ENCODE measurements at places on chromosomes 1 and 21.

DNA sequence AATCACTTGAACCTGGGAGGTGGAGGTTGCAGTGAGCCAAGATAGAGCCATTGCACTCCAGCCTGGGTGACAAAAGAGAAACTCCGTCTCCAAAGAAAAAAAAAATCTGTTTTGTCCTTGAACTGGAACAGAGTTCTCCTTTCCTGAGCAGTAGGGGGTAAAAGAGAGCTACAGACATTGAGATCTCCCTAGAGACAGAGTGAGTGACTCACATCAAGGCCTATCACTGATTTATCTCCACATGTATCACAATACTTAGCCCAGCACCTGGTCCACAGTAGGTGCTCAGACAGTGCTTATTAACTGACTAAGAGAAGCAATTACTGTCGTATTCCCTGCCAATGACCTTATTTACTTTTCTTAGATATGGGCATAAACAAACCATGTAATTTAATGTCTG is 354.1 kb upstream of the C1orf87 start:
- DNase-seq = no peak

- DNase-seq = no peak
Observed at GRCh38 chr1:177334903-177335302, 164.1 kb downstream of the BRINP2 start.

DNA sequence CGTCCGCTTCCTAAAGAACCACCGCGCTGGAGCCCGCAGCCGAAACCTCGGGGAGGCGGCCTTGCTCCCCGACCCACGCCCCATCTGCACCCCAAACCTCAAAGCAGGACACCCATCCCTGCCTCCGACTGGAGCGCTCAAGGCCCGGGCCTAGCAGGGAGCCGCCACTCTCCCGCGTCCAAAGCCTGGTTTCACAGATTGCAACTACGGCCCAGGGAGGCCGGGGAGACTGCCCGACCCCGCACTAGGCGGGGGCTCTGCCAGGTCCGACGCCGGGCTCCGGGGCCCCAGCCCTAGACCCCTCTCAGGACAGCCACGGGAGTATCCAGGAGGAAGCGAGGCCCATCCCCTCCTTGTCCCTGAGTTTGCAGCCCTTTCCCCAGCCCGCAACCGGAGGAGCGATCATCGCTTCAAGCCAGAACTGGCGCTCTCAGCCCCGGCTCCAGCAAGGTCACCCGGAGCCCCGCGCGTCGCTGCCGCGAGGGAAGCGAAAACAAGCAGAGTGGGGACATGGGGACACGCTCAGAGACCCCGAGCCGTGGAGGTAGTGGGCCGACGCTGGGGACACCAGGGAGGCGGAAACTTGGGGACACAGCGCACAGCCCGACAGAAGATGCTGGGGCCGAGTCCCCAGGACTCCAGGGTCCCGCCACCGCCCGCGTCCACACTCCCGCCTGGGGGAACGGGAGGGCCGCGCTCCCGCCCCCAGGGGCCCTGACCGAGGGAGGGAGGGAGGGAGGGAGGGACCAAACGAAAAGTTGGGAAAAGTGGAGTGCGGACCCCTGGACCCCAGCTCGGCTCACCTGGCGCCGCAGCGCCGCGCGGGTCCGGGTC is 433 bp downstream of the TMEM200B start:
- no peak for DNase-seq

- peak; percentile 66 for DNase-seq
Observed at GRCh38 chr1:243642936-243643335, 207.1 kb downstream of the AKT3 start.

DNA sequence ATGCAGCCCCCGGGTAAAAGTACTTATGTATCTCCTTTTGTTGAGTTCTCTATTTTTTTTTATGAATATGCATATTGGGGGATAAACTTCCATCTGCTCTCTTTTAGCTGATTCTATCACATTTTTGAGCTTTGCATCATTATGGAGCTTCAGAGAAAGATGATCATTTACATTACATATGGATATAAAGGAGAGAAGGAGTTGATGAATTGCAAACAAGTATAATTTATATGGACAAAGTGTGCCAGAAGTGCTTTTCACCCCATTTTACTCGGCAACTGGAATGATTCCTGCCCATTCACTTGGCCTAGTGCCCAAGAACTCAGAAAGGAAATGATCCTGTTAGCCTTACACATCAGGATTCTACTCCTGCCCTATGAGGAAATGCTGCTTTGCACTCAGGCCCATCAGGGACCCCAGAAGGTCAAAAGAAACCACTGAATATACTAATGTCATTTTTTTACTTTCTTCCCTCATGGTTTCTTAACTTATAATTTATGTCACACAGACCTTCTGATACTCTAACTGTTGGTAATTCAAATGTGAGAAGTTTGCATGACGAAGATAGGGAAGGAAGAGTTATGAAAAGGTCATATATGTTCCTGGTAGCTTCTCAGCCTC is 65.6 kb downstream of the SAMSN1 start:
- peak; percentile 54 for DNase-seq

GRCh38 chr1:67988066-67988465 is 62.4 kb downstream of the DIRAS3 start:
- DNase-seq = no peak

DNA sequence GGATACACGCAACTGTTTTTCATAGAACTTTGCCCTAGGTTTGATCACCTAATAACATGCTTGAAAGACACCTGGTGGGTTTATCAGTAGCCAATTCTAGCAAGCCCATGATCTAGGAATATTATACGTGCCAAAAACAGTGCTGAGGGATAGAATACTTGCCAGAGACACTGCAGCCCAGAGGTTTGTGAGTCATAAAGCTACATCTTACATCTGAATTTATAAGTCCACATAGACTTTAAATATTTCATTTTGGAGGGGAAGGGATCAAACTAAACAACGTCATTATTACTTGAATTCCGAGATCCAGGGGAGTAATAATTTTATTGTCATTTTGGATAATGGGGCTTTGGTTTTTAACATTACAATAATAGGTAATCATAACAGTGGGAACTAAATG is 31.7 kb downstream of the RGL1 start:
- DNase-seq = no peak

- peak; percentile 67 for DNase-seq
Observed at GRCh38 chr1:159924025-159924790, 1.1 kb downstream of the TAGLN2 start.

DNA sequence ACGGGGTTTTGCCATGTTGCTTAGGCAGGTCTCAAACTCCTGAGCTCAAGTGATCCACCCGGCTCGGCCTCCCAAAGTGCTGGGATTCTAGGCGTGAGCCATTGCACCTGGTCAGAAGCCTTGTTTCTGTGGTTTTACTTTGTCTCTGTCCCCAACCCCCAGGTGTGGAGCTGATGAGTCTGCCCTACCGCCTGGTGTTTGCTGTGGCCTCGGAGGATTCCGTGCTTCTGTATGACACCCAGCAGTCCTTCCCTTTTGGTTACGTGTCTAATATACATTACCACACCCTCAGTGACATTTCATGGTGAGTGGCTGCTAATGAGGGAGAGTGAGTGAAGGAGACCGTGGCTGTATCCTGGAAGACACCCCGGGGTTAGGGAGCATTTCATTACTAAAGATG is 26.1 kb downstream of the CHAF1B start:
- no peak for DNase-seq

GRCh38 chr21:38272215-38272614 is 15.4 kb downstream of the KCNJ15 start:
- DNase-seq = no peak

GRCh38 chr1:46057781-46058180 is 74.6 kb downstream of the PIK3R3 start:
- DNase-seq = no peak

- no peak for DNase-seq
Observed at GRCh38 chr1:218589487-218589886, 244.4 kb downstream of the TGFB2 start.

GRCh38 chr1:78722521-78722920 is 72.9 kb downstream of the IFI44 start:
- DNase-seq = no peak

DNA sequence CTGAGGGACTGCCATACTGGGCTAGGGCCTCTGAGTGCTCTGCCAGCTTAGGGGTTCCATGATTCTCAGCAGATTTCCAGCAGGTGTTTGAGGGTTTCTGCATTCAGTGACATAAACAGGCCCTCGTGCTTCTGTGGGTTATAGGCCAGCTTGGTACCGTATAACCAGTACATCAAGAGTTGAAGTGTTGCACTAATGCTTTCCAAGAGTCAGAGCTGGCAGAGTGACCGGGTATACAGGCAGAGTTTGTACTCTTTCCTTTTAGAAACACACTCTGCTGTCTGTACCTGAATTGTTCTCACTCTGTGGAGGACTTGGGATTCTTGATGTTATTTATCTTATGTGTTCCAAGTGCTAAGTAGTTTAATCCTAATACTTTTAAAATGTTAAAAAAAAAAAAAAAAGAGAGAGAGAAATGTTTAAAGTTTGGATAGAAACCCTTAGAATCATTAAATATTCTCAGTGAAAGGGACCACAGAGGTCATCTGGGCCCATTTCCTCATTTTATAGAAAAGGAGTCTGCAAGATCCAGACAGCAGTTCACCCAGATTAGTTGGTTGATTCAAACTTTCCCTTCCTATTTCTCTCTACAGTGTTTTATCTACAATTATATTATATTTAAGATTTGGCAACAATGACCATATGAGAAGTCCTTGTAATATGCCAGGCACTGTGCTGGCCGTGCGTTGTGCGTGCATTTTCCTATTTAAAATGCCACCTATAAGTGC is 325.8 kb downstream of the KIF26B start:
- peak; percentile 58 for DNase-seq

GRCh38 chr1:18924221-18924691 is 21.9 kb upstream of the ALDH4A1 start:
- no peak for DNase-seq

DNA sequence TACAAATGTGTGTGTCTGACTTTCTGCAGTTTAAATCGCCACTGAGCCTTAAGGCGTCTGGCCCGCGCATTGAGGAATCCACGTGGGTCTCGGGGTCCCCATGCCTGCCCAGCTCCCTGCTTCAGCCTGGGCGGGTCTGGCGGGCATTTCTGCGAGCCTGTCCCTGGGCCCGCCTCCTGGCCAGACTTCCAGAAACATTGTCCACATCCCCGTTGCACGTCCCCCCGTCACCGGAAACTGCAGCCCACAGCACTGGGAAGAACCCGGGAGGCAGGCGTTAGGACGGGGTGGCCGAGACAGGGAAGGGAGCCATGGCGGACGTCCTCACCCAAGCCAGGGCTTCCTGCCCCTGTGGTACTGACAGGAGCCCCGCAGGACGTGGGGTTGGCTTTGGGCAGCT is 113.1 kb upstream of the COL6A1 start:
- no peak for DNase-seq
